Stimulated activated CD8-positive, alpha-beta memory T cell treated with anti-CD3 and anti-CD28 coated beads, Interleukin-15, amount 100 ng/mL, for 1 hour (primary cell): ENCODE measurements at places on chromosomes 16 and 17.

- no peak for DNase-seq
Observed at GRCh38 chr16:16099320-16099719, 124.0 kb downstream of the ABCC6 start.

DNA sequence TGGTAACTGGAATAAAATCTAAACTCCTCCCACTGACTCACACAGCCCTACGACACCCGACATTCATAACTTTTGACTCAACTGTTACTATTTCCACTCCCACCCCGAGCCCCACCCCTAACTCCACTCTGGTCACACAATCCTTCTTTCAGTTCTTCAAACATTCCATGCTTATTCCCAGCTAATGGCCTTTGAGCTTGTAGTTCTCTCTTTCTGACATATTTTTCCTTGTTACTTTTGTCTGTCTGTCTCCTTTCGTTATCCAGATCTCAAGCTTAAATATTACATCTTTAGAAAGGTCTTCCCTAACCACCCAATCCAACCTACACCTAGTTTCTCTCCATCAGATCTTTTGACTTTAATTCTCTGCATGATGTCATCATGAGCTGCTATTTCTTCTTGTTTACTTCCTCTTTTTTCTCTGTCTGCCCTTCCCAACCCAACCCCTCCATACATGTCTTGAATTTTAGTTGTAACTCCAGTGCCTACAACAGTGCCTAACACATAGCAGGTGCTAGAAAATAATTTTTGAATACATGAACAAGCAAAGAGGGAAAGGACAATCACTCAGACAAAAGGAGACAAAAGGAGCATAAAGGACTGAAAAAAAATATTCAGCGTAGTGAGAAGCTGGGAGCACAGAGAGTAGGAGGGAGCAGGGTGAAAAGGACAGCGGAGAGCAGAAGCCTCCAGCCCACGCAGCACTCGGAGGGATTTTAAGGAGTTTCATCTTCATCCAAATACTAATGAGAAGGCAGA is 65.2 kb upstream of the SMIM36 start:
- no peak for DNase-seq

- no peak for DNase-seq
Observed at GRCh38 chr16:69831212-69832123, 69.3 kb downstream of the WWP2 start.

GRCh38 chr17:61678339-61678738 is 87.3 kb upstream of the NACA2 start:
- DNase-seq, result no peak

DNA sequence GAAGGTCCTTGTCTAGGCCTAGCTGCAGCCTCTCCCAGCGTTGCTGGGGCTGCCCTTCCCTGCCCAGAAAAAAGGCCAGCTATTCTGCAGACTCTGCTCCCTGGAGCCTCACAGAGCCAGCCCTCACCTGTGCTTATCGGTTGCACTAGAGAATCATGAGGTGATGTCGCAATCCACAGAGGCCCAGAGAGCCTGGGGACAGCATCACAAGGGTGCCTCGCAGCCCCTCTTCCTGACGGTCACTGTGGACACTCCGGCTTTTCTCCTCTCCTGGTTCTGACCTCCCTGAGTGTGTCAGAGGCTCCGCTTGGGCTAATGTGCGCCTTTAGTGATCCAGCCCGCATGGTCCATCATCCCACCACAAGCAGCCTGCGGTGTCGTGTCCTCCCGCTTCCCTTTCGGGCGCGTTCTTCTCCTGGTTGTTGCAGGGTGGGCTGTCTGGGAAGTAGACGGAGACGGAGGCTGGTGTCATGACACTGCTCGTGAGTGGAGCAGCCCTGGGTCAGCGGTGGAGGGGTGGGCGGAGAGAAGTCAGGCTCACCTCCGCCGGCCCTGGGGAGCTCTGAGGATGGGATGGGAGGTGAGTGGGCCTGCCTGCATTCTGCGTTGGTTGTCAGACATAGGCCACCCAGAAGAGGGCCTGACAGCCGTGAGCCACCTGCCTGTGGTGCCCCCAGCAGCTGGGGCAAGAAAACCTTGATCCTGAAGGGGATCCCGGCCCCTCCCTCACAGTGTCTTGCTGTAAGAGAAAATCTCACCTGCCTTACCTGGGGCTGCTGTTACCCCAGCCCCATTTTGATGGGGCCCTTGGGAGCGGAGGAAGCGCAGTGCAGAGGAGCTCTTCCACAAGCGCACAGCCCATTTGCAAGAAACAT is 165.9 kb upstream of the CHMP6 start:
- DNase-seq, result no peak

- no peak for DNase-seq
Observed at GRCh38 chr16:84527532-84528269, 23.2 kb upstream of the MEAK7 start.

GRCh38 chr17:48617471-48618255 is 2.6 kb upstream of the HOXB8 start:
- no peak for DNase-seq

GRCh38 chr16:70494202-70494770 is 29.1 kb downstream of the COG4 start:
- no peak for DNase-seq

DNA sequence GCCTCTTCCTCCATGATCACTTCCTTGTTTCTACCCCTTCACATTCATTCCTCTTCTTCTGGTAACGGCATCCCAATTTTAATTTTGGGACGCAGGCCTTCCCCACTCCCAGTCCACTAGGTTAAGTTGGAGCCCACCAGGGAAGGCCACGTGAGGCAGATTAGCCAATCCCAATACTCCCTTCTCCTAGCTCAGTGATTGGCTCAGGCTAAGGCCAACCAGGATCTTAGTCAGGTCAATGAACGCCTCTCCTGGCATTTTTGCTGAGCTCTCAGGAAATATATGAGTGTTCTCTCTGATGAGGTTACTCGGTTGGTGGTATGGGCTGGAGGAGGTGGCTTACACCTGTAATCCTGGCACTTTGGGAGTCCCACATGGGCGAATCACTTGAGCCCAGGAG is 15.4 kb downstream of the SEZ6L2 start:
- no peak for DNase-seq

DNA sequence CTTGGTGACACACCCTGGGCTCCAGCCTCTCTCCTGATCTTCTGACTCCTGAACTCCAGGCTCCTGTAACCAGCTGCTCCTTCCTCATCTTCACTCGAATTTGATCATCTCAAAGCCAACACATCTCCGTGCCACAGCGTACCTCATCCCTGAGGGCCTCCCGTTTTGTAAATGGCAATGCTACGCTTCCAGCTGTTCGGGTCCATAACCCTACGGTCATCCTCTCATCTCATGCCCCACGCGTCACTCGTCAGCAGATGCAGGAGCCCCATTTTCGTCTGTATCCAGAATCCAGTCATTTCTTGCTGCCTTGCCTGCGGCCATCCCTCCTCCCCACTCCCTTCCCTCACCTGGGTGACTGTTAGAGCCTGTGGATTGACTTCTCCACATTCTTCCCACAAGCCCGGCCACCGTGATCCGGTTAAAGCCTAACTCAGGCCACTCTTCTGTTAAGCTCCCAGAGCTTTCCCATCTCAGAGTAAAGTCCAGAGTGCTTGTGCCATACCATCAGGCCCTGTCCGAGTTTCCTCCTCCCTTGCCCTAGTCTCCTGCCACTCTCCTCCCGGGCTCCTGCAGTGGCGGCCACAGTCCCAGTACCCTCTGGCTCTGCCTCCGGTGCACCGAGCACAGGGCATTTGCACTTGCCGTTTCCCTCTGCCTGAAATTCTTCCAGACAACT is 20.3 kb upstream of the AKTIP start:
- DNase-seq, result no peak

DNA sequence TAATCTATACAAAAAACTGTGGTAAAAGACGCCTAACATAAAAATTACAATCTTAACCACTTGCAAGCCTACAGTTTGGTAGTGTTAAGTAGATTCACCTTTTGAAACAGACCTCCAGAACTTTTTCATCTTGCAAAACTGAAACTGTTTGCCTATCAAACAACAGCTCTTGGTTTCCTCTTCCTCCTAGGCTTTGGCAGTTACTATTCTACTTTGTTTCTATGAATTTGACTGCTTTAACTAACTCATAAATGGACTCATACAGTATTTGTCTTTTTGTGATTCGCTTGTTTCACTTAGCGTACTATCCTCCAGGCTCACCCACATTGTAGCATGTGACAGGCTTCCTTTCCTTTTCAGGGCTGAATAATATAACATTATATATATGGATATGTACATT is 97.0 kb downstream of the PRKCA start:
- DNase-seq, result no peak

DNA sequence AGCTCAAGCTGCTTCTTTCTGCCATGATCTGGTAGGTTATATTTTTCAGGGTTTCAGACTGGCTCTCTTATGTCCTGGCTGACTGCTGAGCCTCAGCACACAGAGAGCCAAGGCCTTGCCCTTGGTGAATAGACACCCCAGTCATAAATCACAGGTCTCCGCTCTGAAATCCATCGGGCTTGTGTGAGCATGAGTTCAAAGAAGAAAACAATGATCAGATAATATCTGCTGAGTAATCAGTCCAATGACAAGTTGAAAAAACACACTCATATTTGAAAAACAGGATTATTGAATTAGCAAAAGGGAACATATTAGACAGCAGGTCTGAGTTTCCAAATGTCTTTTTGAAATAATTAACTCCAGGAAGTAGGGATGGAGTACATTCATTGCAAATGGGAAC is 51.1 kb upstream of the NDRG4 start:
- no peak for DNase-seq

DNA sequence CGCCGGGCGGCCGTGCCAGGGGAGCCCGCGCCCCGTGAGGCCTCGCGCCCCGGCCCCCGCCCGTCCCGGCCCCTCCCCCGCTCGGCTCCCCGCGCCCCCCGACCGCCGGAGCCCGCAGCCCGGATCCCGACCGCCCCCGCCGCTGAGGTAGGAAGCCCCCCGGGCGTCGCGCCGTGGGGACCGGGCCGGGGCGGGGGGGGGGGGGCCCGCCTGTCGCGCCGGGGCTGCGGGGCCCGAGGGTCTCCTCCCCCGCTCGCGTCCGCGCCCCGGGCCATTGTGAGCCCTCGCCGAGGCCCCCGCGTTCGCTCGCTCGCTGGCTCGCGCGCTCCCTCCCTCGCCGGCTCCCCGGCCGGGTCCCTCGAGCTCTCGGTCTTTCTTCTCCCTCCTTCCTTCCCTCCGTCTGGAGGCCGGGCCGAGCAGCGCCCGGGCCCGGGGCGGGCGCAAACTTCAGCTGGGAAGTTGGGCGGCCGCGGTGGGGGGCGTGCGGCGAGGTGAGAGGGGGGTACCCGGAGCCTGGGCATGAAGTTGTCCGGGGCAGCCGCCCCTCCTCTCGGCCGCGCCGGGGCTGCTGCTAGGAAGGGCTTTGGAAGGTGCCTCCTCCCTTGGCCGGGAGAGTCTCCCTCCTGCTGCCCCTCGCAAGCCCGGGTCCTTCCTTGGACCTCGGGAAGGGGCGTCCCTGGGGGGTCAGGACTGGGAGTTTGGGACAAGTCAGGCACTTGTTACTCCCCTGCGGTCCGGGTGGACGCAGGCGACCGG is 419 bp downstream of the GLIS2 start:
- DNase-seq, result no peak

- no peak for DNase-seq
Observed at GRCh38 chr17:27544350-27545131, 86.4 kb upstream of the LGALS9 start.

GRCh38 chr16:57730771-57731730 is 4.5 kb upstream of the KATNB1 start:
- no peak for DNase-seq

- DNase-seq, result no peak
Observed at GRCh38 chr17:50190603-50191358, 10.7 kb downstream of the COL1A1 start.

DNA sequence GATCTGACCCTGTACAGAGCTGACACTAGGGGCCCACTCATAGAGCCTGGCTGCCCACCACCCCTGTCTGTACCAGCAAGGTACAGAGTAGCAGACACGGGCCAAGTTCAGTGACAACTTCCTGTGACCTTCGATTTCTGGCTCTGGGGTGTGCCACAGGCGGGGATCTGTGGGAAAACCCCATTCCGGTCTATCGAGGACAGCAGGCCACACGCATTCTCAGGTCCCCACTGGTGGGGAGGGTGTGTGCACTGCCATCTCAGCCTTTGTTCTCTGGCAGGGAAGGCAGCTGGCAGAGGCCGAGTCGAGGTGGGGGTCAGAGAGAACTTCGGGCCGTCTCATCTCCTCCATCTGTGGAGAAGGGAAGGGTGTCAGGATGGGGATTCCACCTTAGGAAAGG is 10.0 kb downstream of the NLE1 start:
- no peak for DNase-seq

DNA sequence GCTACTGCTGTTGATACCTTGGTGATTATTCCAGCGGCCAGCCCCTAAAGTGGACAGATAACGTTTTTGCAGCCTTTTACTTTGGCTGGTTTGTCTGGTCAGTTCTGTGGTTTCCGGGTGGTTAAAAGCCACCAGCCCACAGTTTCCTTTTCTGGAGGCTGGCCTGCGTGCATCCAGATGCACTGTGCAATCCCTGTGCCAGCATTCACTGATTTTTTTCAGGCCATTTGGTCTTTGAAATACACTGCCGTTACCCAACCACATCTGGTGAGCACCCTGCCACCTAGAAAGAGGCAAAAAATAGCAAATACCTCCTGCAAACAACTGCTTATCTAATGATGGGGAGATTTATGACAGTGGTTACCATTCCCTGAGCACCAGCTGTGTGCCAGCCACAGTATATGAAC is 797 bp downstream of the NUDT7 start:
- DNase-seq, result no peak

- no peak for DNase-seq
Observed at GRCh38 chr17:77125432-77125901, 15.3 kb upstream of the SEC14L1 start.

DNA sequence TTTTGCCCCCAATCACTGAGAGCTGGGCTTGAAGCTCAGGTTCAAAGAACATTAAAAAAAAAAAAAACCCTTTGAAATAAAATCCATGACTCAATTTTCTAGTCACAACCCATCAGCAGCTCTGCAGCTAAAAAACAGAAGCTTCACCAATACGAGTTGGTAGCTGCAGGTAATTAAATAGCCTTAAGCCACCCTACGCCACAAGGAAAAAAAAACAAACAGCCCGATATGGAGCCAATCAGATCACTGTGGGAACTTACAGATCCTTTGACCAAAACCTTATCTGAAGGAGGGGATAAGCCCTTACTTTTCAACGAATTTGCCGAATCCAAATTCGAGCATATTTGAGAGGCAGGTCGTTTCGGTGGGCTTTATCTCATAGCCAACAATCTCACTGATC is 69.3 kb downstream of the DNAH3 start:
- no peak for DNase-seq

DNA sequence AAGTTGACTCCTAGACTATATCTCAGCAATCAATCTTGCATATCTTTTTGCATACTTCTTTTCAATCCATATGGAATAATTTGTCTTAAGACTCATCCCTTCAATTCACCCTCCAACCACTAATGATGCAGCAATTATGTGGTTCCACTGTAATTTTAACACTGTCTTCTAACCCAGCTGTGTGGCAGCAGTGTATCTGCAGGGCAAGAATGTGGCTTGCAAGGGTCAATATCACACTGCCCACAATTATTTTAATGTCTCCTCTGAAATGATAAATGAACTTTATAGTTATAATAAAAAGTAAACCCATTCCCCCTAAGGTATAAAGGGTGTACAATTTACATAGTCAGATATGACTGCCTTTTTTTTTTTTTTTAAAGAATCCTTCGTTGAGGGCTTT is 48.6 kb downstream of the FTO start:
- no peak for DNase-seq

GRCh38 chr17:79678091-79678735 is 52.5 kb upstream of the ENPP7 start:
- DNase-seq, result no peak
